ENCODE measurements at places on chromosomes 12 and 14.

GRCh38 chr12:82149045-82149444 is 209.1 kb downstream of the CCDC59 start:
- no peak for DNase-seq

DNA sequence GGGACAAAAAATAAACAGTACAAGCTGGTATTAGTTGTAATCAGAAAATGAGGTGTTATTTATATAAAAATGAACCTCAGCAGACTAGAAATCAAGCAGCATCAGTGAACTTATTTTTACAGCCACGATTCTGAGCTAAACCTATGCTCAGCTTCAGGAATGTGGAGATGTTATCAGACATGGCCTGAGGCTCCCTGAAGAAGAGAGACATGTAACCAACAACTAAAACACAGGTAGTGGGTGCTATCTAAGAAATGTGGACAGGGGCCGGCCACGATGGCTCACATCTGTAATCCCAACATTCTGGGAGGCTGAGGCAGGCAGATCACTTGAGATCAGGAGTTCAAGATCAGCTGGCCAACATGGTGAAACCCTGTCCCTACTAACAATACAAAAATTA is 534.3 kb downstream of the VRK1 start:
- DNase-seq = no peak

GRCh38 chr12:52044292-52044983 is 6.8 kb upstream of the NR4A1 start:
- DNase-seq = no peak

DNA sequence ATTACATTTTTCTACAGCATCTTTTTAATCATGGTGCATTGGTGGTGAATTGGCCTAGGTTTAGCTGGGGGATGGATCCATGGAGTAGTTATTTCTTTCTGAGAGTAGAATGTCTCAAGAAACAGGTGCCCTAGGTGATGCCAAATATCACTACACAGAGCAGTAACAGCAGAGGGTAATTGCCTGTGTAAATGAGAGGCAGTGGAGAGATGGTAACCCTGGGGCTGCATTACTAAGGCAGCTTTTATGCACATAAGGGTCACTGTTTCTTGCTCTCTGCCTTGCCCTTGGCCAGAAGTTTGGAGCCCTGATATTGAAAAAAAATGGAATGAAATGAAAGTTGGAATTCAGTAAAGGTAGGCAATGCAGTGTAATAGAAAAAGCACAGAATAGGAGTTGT is 604.0 kb downstream of the NOVA1 start:
- no peak for DNase-seq

- DNase-seq = no peak
Observed at GRCh38 chr12:46101485-46101869, 111.1 kb upstream of the SCAF11 start.

- DNase-seq = no peak
Observed at GRCh38 chr12:100800723-100801122, 6.1 kb downstream of the ANO4 start.

GRCh38 chr12:3218228-3219171 is 141.3 kb downstream of the TSPAN9 start:
- DNase-seq = no peak

GRCh38 chr14:41297576-41298327 is 308.9 kb upstream of the LRFN5 start:
- no peak for DNase-seq

- DNase-seq = no peak
Observed at GRCh38 chr12:15495746-15496145, 173.4 kb downstream of the PTPRO start.

GRCh38 chr12:98791406-98791805 is 146.3 kb downstream of the APAF1 start:
- no peak for DNase-seq

GRCh38 chr12:88665071-88665470 is 84.8 kb upstream of the KITLG start:
- DNase-seq = no peak

GRCh38 chr12:95218150-95219133 is 835 bp downstream of the VEZT start:
- peak; percentile 71 for DNase-seq

DNA sequence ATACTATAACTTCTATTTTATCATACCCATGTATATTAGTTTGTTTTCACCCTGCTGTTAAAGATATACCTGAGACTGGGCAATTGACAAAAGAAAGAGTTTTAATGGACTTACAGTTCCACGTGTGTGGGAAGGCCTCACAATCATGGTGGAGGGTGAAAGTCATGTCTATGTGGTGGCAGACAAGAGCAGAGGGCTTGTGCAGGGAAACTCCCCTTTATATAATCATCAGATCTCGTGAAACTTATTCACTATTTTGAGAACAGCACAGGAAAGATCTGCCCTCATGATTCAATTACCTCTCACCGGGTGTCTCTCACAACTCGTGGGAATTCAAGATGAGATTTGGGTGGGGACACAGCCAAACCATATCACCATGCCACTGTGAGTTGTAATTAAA is 135.8 kb downstream of the SYNE2 start:
- no peak for DNase-seq

DNA sequence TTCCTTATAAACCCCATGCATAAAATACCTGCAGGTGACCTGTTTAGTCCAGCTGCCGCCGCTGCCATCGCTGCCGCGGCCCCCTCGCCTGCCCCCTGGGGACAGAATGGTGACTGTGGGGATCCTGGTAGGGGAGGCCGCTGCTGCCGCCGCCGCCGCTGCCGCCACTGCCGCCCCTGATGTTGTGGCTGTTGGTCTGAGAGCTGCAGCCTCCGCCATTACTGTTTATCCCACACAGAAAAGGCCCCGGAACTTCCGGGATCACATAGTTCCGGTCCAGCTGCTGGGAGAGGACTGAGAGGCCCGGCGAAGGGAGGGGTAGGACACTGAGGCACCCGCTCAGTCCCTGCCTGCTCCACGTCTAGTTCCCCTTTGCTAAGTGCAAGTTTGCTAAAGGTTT is 244.9 kb downstream of the C12orf50 start:
- DNase-seq = no peak

DNA sequence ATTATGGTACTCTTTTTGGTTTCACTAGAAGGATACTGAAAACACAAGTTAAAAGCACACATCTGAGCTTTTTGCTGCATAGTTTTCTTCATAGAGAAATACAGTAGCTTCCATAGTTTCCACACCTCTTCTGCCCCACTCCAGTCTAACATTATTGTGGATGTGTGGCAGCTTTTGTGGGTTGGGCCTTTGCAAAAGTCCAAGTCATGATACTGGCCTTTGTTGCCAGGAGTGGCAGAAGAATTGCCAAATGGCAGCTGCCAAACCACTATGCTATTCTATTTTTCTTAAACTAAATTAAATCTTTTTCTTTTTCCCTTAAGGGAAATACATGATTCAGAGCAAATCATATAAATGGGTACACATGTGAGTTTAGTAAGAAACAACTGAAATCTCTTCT is 114.8 kb downstream of the PLEKHA5 start:
- DNase-seq = no peak

- DNase-seq = no peak
Observed at GRCh38 chr12:26431211-26431610, 235.8 kb downstream of the SSPN start.

DNA sequence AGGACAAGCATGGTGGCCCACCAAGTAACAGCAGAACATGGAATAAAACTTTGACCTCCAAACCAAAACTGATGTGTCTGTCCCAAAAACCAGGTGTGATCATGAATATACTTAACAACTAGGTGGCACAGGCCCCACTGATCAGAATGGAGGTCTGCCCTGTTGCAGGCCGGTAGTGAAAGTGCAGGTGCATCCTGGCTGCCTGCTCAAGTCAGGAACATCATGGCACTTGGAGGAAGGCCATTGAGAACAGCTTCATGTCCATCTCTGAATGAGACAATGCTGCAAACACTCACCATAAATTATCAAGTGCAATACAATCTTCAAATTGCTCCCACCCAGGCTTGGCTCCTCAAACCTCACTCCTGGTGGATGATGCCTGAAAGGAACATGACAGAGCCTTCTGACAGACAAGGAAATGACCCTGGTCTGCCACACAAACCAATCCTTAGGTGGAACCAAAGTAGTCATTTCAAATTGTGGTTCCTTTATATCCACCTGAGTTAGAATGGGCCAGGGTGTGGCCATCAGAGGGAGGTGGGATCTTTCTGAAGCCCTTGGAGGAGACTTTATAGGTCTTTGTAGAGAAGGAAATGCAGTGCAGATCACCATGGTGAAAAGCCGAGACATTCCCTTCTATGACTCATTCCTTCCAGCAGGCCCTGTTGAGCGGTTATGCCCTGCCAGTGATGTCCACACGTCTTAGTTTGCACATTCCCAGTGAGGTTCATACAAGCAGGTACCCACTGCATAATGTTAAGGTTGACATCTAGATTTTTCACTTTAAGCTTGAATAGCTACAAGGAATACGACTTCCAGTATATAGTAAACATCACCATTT is 36.0 kb downstream of the EGLN3 start:
- DNase-seq = no peak

DNA sequence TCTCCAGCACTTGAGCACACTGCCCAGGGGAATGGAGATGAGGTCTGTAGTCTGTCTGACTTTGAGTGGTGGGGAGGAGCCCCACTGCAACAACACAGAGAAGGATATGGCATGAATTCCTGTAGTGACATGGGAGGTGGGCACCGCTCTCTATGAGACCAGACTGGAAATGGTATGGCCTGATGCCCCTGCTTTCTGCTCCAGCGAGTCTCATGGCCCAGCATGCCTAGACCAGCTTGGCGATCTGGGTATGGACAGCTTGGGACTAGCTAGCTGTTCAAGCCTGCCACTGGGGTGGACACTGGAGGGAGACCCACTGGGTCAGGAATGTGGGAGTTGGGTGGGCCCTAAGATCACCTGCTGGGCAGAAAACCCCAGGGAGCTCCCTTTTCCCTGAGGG is 477.8 kb upstream of the SEL1L start:
- DNase-seq = no peak

GRCh38 chr14:68548194-68549076 is 244.4 kb downstream of the ZFP36L1 start:
- no peak for DNase-seq

- DNase-seq = no peak
Observed at GRCh38 chr14:62001963-62002362, 239.7 kb downstream of the SNAPC1 start.

DNA sequence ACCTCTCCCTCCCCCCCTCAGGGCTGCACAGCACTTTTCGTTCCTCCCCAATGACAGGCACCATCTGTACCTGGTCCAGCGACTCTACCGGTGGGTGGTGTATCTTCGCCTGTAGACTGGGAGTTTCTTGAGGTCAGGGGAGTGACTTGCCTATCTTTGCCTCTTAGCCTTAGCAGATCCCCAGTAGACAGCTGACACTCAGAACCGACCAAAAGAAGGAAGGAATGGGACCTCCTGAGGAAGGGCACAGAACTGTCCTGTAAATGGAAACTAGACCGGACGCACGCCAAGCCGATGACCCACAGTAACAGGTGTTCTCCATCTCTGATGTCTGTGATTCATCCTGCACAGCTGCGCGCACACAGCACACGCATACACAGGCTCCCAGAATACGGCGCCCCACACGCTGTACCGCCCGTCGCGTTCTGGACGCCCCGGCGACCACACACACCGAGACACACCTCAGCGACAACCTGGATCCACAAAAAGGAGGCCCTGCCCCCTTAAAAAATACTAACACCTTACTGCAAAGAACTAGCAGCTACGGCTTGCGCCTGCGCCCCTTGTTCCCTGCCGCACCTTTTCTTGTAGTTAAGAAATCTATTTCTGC is 673 bp upstream of the TTC9 start:
- peak; percentile 59 for DNase-seq

- peak; percentile 35 for DNase-seq
Observed at GRCh38 chr12:26434299-26435068, 239.1 kb downstream of the SSPN start.

GRCh38 chr14:101721951-101722661 is 39.4 kb upstream of the PPP2R5C start:
- DNase-seq = no peak

- DNase-seq = no peak
Observed at GRCh38 chr12:28909291-28909690, 239.8 kb upstream of the FAR2 start.

- DNase-seq = no peak
Observed at GRCh38 chr14:93888995-93889394, 38.1 kb upstream of the FAM181A start.

GRCh38 chr12:89349814-89350213 is 2.5 kb downstream of the DUSP6 start:
- no peak for DNase-seq

- DNase-seq = no peak
Observed at GRCh38 chr12:26122061-26122680, 2.7 kb downstream of the BHLHE41 start.

DNA sequence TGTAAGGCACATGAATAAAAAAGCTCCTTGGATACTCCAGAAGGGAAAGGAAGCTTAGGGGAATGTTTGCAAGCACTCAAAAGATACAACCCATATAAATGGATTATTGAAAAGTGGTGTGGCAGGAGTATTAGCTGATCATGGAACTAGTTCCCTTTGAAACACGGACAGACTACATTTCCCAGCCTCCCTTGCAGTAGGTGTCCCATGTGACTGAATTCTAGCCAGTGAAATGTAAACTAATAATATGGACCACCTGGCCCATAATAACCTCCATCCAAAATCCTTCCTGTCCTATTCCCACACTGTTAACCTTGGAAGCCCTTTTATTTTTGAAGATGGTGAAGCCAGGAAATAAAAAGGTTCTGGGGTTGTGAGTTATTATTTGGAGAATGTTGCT is 242.3 kb downstream of the SUDS3 start:
- no peak for DNase-seq

GRCh38 chr12:50637870-50638481 is 125.9 kb upstream of the ATF1 start:
- peak; percentile 41 for DNase-seq

GRCh38 chr12:87304406-87304805 is 724.8 kb downstream of the C12orf50 start:
- DNase-seq = no peak

- no peak for DNase-seq
Observed at GRCh38 chr14:50003213-50004021, 110.5 kb downstream of the ARF6 start.

GRCh38 chr12:43805149-43805859 is 813 bp downstream of the TWF1 start:
- no peak for DNase-seq

DNA sequence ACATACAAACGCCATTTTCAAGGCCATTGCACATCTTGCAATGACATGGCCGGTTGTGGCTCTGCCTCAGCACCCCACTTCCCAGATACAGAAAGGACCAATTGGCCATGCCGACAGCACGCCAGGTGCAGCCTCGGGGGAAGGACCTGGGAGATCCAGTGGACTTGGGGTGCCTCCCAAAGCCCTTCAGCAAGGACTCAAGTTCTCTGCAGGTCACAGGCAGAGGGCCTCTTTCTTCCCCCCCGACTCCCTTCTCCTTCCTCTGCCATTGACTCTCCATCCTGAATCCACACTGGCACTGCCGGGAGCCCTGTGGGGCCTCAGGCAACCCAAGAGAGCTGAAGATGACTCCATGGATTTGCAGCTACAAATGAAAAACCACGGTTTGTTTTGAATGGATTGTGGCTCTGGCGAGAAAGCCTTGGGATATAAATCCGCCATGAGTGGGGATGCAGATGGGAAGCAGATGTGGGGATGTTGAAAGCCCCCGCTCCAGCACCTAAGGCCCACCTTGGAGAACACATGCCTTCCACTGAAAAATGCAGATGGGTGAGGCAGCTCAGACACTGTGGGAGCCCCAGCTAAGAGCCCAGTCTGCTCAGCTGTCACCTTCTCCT is 35.1 kb upstream of the LTBP2 start:
- no peak for DNase-seq
